ENCODE measurements at places on chromosomes 6 and 20. TPM values are rescaled to one million over a fixed set of nuclear protein-coding genes. Genes with fewer than 3 reads are reported as not detected.

EFCAB8 gene
- polyA plus RNA-seq = not detected

SLC35D3 gene
- polyA plus RNA-seq = not detected

GRM4 gene
- not detected for polyA plus RNA-seq

GCNT2 gene
- 0.02 TPM for polyA plus RNA-seq

DDX43 gene
- not detected for polyA plus RNA-seq

RFX6 gene
- not detected for polyA plus RNA-seq

TXNDC5 gene
- 116 TPM for polyA plus RNA-seq

SOBP gene
- polyA plus RNA-seq = not detected

ADA gene
- polyA plus RNA-seq = 23.0 TPM

PLAGL2 gene
- 3.7 TPM for polyA plus RNA-seq

NRSN1 gene
- polyA plus RNA-seq = not detected
